Effector memory CD8-positive, alpha-beta T cell (primary cell): ENCODE measurements at places on chromosomes 7 and 10.

- no peak for DNase-seq
These were observed 634.2 kb upstream of the AUTS2 start for GRCh38 chr7:68964060-68964459.

DNA sequence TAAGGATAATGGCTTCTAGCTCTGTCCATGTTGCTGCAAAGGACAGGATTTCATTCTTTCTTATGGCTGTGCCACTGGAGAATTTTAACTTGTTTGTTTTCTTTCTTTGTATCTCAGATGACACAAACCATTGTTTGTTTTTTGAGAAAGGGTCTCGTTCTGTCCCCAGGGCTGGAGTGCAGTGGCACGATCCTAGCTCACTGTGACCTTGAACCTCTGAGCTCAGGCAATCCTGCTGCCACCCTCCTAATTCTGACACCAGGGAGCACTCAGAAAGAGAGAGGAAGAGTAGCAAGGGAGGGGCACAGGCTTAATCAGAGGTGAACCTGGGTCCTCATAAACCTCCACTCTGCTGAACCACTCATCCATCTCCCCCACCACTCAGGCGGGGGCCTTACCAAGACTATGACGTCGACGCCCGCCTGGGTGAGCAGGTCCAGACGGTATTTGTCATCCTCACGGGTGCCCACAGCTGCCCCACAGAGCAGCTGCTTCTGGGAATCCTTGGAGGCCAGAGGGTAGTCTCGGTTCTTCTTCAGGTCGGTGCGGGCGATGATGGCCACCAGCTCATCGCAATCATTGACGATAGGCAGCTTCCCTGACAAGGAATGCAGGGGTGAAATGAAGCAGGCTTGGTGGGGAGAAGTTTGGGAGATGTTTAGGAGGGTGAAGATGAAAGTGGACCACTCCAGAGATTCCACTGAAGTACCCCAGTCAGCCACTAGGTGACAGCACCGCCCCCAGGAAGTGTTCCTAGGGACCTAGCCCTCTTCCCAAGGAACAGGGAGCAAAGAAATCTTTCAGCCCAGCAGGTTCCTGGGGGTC, 11.6 kb downstream of the IMPDH1 start:
- DNase-seq, result no peak

DNA sequence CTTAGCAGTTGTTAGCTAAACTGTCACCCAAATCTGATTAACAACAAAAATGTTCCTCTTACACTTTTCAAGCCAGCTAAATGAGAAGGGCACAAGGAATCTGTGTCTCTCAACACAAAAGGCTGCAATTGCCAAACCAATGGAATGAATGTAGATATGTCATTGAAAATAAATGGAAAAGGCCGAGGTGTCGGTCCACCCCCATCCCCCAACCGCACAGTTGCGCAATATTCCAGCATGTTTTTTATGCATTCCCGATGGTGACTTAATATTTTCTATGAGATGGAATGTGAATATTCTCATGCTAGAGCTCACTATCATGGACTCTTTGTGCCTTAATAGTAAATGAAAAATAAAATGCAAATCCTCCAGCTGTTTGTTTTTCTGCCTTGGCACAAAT, 181.6 kb upstream of the LRGUK start:
- DNase-seq, result no peak

- DNase-seq, result no peak
These were observed 34.5 kb downstream of the PPP1R3C start for GRCh38 chr10:91598211-91598977.

DNA sequence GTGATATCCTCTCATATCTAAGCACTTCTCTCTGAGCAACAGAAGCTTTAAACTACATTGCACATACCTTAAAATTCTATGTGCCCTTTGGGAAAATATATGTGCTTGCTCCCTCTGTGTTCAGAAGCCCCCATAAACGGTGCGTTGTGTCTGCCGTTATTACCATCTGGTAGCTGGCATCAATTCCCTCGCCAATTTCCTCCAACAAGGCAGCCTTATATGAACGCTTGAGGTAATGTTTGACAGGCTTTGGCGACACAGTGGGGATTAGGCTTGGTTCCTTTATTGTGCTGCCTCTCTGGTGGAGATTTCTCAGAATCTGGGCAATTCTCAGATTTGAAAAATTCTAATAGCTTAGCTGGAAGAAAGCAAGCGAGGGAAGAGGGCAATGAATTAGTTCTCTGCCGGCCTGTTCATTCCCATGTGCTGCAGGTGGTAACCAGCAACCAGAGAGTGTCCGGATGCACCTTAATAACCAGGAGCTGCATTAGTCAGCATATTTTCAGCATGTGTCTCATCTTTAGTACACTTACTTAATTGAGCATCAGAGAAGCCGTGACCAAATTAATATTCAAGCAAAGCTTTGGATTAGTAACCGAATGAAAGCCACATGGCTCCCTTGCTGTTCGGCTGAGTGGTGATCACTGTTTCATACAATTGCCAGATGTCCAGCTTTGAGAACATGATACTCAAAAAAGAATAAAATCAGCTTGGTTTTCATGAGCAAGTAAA, 7.3 kb upstream of the PPP1R17 start:
- DNase-seq, result no peak

GRCh38 chr10:103828587-103829197, 26.7 kb downstream of the SH3PXD2A start:
- no peak for DNase-seq

GRCh38 chr7:24500599-24500998, 72.7 kb upstream of the PALS2 start:
- DNase-seq, result no peak
